ENCODE measurements at places on chromosomes 2 and 18. TPM values are rescaled to one million over a fixed set of nuclear protein-coding genes. Genes with fewer than 3 reads are reported as not detected.

PSTPIP2 gene
- 10.0 TPM for total RNA-seq

POTEJ gene
- not detected for total RNA-seq

GKN2 gene
- not detected for total RNA-seq

ALPI gene
- total RNA-seq, result not detected

PDE11A gene
- total RNA-seq, result under 0.01 TPM

CSRNP3 gene
- 1.2 TPM for total RNA-seq

Data from regular cardiac myocyte (primary cell).